ENCODE measurements at places on chromosomes 5 and 9.

GRCh38 chr5:56851258-56851941 is 36.1 kb downstream of the MAP3K1 start:
- DNase-seq = no peak

GRCh38 chr9:123033352-123033751 is at the start of gene GPR21:
TSS of gene GPR21 (plus strand) at chr9:123033667. CDS start at chr9:123034567, 900 bp downstream.
- no peak for DNase-seq

GRCh38 chr9:90095682-90096081 is 490.9 kb downstream of the GADD45G start:
- DNase-seq = peak; percentile 4

GRCh38 chr5:10065428-10066000 is 184.2 kb downstream of the ATPSCKMT start:
- DNase-seq = no peak

- no peak for DNase-seq
Measured at GRCh38 chr9:86424251-86424891, 70.2 kb upstream of the TUT7 start.

DNA sequence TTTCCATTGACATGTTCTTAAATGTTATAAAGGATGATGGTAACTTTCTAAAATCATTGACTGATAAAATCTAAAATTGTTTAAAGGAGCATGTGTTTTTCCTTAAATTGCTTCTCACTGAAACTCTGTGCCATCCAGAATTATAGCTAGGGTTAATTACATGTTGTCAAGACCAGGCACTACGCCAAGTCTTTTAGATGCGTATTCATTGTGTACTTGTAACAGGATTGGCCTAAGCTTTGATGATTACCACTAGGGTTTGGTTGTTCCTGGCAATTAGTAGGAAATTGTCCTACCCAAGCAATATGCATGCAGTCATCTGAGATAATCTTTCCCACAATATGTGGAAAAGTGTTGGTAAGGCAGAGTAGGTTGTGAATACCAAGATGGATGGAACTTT is 43.8 kb downstream of the PRKACG start:
- no peak for DNase-seq

- DNase-seq = peak; percentile 93
Measured at GRCh38 chr5:27325513-27325912, 287.1 kb upstream of the CDH9 start.

- DNase-seq = peak; percentile 89
Measured at GRCh38 chr5:150412319-150413175, at the start of gene CD74. TSS of gene CD74 (minus strand) at chr5:150412910. CDS start at chr5:150412749, 161 bp downstream.

DNA sequence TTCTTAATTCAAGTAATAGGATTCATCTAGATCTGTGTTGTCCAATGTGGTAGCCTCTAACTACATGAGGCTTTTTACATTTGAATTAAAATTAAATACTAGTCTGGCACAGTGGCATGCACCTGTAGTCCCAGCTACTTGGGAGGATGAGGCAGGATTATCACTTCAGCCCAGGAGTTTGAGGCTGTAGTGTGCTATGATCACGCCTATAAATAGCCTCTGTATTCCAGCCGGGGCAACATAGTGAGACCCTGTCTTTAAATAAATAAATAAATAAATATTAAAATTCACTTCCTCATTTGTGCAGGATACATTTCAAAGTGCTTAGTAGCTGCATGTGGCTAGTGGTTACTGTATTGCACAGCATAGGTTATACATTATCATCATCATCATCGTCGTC is 91.8 kb downstream of the UBE2R2 start:
- DNase-seq = peak; percentile 19

DNA sequence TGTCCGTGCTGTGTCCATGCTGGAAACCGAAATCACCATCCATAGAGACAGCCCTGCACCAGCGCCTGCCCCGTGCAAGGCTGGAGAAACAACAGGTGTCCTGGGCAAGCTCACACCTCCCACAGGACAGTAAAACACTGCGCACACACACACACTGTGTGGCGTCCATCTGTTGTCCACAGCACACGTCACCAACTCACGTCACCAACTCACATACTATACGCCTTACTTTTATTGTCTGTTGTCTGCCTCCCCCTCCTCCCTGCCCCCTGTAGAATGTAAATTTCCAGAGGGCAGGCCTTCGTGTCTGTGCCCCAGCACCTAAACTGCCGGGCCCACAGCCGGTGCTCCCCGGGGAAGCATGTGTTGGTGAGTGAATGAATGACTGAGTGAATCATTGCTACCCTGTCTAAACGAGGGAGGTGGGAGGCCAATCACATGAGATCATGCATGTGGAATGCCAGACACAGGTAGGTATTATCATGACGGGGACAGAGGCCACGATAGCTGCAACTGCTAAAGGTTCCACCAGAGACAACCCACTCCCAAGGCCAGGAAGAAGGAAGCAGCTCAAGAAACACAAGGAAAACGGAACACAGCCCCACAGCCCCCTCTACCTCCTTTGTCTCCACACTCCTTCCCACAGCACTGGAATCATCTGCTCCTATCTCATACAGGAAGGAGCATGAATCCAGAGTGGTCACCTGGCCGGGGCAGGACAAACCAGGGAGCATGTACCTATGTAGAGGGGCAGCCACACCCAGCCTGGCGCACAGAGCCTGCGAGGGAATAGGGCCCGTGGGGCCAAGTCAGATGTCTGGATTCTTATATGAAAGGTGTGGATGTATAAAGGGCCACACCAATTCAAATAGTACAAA is 41.9 kb downstream of the STK10 start:
- DNase-seq = no peak

GRCh38 chr5:42878041-42878440 is 66.3 kb upstream of the SELENOP start:
- DNase-seq = no peak

GRCh38 chr5:53817183-53817582 is 256.7 kb downstream of the NDUFS4 start:
- no peak for DNase-seq

DNA sequence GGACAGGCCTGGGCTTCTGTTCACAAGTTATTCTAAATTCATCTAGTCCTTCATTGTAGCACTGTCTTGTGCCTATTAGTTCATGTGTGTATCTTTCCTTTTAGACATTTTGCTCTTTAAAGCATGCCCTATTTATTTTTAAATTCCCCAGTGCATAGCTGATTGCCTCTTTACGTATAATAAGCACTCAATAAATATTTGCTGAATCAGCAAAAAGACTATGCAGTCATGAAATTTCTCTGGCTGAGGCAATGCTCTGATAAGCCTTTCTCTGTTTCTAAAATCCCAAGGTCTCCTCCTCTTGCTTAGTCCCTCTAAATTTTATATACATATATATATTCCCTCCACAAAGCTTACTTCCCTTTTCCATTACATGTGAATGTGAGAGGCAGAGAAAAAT is 315.9 kb upstream of the PCSK5 start:
- DNase-seq = no peak

Data from MV-4-11 (cell line).